Lower lobe of right lung (tissue), 2 donors: ENCODE measurements at places on chromosomes 16 and 17. TPM values are rescaled to one million over a fixed set of nuclear protein-coding genes. Genes with fewer than 3 reads are reported as not detected.

Gene TNFAIP1
- total RNA-seq: 56.1 TPM

GRCh38 chr16:75273054-75273925 is 21.9 kb upstream of the BCAR1 start:
- no peak for DNase-seq

DNA sequence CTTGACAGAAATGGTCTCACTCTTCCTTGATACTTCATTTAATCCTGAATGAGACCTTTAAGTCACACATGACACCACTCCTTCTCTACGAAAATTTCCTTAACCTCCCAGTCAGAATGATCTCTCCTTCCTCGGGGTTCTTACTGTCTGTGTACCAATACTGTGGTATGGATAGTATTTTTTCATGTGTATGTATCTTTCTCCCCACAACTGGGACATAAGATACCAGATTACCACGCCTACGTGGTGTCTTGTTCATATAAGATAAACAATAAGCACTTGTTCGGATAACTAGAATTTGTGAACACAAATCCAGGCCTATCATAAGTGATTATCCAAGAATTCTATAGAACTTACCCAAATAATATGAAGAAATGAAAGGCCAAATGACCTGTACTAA is 11.3 kb downstream of the NUP88 start:
- no peak for DNase-seq

Gene GNG13
- not detected for total RNA-seq

GRCh38 chr17:40015998-40016985 is 1.1 kb downstream of the CSF3 start:
- no peak for DNase-seq

- DNase-seq: no peak
Observed at GRCh38 chr17:40490289-40490853, 11.1 kb downstream of the TNS4 start.

Gene SYNGR2
- total RNA-seq: 217 TPM

DNA sequence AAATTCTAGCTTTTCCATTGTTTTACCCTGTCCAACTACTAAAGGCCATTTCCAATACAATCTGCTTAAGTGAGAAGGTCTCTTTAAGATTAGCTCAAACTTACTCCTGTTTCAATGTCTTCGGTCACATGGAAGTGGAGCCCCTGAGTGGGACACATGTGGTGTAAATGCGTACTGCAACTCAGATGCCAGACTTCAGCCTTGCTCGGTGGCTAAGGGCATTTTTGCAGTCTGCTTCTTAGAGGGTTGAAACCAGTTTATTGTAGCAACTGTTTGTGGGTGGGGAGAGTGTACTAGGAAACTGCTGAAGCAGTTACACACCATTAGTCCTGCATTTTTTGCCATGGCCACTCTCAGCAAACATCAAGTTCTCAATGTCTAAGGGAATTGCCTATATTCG is 140.6 kb downstream of the PARN start:
- no peak for DNase-seq

Gene DOC2B
- 6.2 TPM for total RNA-seq

Gene HOXB8
- 0.21 TPM for total RNA-seq

DNA sequence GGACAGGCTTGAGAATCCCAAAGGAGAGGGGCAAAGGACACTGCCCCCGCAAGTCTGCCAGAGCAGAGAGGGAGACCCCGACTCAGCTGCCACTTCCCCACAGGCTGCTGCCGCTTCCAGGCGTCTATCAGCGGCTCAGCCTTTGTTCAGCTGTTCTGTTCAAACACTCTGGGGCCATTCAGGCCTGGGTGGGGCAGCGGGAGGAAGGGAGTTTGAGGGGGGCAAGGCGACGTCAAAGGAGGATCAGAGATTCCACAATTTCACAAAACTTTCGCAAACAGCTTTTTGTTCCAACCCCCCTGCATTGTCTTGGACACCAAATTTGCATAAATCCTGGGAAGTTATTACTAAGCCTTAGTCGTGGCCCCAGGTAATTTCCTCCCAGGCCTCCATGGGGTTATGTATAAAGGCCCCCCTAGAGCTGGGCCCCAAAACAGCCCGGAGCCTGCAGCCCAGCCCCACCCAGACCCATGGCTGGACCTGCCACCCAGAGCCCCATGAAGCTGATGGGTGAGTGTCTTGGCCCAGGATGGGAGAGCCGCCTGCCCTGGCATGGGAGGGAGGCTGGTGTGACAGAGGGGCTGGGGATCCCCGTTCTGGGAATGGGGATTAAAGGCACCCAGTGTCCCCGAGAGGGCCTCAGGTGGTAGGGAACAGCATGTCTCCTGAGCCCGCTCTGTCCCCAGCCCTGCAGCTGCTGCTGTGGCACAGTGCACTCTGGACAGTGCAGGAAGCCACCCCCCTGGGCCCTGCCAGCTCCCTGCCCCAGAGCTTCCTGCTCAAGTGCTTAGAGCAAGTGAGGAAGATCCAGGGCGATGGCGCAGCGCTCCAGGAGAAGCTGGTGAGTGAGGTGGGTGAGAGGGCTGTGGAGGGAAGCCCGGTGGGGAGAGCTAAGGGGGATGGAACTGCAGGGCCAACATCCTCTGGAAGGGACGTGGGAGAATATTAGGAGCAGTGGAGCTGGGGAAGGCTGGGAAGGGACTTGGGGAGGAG is at the start of gene CSF3:
Gene CSF3 (plus strand): TSS at position 436 of the 993 bp plus-strand sequence. CDS start 35 bp downstream, at position 471.
- no peak for DNase-seq

- no peak for DNase-seq
Observed at GRCh38 chr17:7445619-7445968, 733 bp downstream of the CHRNB1 start.

Gene AANAT
- not detected for total RNA-seq

Gene EME1
- 1.8 TPM for total RNA-seq

- no peak for DNase-seq
Observed at GRCh38 chr17:51445946-51446345, 185.6 kb downstream of the UTP18 start.

Gene CACNG3
- total RNA-seq: not detected

GRCh38 chr17:21170809-21171208 is 43.2 kb downstream of the TMEM11 start:
- DNase-seq: no peak

DNA sequence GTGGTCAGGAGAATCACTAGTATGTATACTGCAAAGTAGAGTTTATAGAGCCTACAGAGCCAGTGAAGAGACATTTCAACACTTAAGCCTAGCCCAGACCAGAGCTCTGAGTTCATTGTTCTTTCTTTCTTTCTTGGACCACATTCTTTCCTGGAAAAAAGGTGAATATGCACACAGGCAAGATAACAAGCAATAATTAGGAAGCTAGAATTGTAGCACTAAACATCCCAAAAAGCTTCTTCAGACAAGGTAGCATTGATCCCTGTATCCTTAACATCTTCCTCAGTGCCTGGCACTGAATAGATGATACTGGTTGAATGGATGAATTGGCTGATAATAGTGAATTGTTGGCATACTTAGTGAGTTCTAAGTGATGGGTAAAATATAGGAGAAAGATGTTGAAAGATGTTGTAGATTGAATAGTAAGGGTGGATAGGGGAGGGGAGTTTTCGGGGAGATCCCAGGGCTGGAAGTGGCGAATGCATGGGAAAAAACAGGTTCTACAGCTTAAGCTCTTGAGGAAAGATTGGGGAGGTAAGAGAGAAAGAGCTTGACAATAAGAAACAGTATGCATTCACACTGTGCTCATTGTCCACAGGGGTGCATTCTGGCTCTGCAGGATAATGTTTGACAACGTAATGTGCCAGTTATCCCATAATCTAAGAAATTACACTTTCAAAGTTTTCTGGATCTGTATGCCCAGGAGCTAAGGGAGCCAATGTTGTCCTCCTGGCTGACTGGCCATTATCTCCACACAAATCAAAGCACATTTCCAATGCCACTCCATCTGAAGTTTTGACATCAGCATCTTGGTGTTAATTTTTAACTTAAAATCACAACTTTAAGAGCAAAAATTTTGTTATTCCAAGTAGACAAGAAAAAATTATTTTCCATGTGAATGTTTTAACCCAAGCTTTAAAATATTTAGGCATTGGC is 35.6 kb downstream of the TUBD1 start:
- no peak for DNase-seq

Gene NPIPB6
- not detected for total RNA-seq

Gene BCAS3
- 29.6 TPM for total RNA-seq

Gene HS3ST3A1
- 0.53 TPM for total RNA-seq

Gene FOXL1
- total RNA-seq: 0.83 TPM

Gene TP53TG3C
- not detected for total RNA-seq

DNA sequence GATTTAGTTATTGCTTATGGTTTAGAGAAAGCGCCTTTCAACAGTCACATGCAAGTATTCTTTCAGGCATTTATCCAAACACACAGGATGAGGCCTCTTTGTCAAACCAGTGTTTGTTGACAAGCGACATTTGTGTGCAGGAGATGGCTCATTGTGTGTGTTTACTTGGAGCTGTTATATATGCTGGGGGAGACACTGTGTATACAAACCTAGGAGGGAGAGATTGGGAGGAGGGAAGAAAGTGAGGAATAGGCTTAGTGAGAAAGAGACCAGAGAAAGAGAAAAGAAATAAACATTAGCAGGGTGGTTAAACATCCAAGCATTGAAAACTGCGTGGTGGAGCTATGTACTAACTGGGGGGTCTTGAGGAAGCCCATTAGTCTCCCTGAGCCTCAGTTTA is 437.6 kb downstream of the MAF start:
- no peak for DNase-seq

DNA sequence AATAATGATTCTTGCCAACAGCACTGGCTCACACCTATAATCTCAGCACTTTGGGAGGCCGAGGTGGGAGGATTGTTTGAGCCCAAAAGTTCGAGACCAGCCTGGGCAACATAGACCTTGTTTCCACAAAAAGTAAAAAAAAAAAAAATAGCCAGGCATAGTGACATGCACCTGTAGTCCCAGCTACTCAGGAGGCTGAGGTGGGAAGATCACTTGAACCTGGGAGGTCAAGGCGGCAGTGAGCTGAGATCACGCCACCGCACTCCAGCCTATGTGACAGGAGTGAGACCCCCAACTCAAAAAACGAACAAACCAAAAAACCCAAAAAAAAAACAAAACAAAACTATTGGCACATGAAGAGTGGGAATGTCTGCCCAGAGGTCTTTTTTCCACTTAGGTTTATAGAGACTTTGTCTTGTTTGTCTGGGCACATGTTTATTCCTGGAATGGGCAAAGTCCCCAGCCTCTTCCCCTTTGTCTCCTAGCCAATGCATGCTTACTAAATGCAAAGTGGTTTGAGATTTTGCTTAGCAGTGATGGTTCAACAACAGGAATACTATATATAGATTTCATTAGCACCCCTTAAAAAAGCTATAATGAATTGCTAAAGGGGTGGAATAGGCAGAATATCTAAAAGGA is 25.9 kb downstream of the NMT1 start:
- DNase-seq: no peak

DNA sequence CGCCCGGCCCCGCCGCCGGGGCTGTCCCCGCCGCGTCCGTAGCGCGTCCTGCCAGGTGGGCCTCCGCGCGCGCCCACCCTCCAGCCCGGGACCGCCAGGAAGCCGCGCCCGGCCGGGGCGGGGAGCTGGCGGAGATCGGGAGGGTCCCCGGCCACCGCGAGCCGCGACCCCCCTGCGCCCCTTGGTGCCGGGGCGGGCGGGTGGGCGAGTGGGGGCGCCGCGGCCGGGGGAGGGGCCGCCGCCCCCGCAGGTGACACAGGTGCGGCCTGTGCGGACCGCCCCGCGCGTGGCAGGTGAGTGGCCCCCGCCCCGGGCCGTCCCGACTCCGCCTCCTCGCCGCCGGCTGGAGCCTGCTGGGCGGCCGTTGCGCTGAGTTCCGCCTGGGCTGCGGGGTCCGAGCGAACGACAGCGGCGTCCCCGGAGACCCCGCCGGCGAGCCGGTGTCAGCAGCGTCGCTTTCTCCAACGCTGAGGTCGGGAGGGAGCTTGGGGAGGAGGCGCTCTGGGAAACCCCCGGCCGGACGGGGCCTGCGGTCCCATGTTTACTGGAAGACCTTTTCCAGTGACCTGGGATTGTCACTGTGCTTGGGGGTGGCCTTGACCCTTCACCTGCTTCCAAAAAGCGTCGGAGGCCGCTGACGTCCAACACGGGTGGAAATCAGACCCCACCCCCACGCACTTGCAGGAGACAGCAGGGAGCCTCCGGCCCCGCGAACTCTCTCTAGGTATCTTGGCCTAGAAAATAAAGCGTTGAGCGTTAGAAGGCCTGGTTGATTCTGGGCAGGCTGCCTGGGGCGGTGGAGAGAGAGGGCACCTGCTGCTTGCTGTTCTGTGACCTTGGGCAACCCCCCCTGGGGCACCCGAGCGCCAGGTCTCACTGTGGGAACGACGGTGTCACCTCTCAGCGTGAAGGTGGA is 542 bp downstream of the KLHL36 start:
- DNase-seq: peak; percentile 79
